ENCODE measurements at places on chromosomes 2 and 18. TPM values are rescaled to one million over a fixed set of nuclear protein-coding genes. Genes with fewer than 3 reads are reported as not detected.

DNA sequence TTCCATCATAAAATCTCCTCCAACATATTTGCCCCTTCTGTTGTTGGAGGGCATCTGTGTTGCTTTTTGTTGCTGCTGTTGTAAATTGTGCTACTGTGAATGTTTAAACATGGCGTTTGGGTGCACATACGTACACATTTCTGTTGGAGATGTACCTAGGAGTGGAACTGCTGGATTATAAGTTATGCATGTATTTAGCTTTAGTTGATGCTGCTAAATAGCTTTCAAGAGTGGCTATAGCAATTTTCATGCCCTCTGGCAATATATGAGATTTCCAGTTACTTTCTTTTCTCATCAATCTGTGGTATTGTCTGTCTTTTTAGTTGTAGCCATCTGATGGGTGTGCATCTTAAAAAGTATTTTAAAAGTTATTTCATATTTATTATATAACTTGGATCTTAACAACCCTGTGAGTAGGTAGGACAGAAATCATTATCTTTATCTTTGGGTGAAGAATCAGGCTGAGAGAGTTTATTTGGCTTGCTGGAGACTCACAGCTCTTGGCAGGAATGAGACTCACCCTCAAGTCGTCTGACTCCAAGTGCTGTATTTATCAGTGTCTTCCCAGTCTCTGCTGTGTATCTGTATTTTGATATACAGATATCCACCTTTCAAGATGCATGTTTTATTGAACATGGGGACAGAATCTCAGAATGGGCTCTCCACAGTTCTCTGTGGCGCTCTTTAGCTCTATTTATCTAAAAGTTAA lies 16.9 kb downstream of the ZNF236 start:
- no peak for DNase-seq

Gene BOK
- total RNA-seq: 76.8 TPM

GRCh38 chr2:20880221-20880771 lies 57.4 kb upstream of the LDAH start:
- no peak for DNase-seq

DNA sequence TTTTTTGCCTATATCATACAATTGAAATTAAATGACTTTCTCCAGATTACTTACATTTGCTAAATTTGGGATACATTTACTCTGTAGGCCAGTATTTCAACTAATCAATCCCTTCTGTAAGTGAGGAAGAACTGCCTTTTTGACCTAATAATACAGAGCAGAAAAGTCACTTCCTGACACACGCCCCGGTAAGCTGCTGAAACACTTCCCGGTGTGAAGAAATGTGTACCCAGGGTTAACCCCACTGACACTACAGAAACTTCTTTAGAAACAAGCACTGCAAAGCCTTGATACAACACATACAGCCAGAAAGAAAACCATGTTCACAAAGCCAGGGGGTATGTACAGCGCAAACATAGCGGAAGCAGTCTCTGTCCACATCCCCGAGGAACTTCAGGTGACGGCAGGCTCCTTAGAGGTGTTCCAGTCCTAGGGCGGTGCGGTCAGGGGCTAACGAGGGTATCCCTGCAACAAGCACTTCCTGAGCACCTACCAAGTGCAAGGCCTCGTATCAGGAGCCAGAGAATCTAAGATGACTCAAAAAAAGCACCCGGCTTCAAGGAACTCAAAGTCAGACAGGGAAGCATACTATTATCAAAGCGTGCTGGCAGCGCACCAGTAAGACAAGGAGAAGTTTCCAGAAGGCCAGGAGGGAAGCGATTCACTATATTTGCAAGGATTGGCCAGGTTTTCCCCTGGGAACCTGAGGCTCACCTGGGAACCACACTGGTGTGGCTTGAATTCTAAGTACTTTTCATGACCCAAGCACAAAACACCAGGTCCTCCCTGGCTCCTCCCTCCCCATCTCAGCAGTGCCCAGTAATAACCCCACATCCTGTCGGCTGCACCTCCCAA lies 46.6 kb downstream of the ZNF516 start:
- no peak for DNase-seq

Gene ZNF24
- 53.1 TPM for total RNA-seq

GRCh38 chr18:74281980-74282754 lies 9.6 kb downstream of the CYB5A start:
- DNase-seq: no peak

- no peak for DNase-seq
Observed at GRCh38 chr2:240886023-240886565, 9.9 kb downstream of the MAB21L4 start.

Gene AP1S3
- total RNA-seq: 43.3 TPM

Gene PSMA8
- not detected for total RNA-seq

DNA sequence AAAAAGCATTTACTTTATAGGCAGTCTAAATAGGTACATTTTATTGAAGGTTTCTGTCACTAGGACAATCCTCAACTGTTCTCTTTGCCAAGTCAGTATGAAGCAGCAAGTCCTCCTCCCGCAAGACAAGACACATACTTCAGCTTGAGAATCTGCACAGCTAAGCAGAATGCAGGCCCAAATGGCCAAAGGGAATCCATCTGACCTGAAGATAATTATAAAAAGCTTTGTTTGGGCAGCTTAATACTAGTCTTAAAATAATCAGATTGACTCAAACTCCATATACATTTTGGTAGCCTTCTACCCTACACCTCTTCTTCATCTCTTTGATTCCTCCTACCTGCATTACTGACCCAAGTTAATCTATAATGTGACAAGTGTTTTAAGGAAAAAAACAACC lies 1.8 kb downstream of the LANCL1 start:
- DNase-seq: no peak

Gene SLC16A14
- total RNA-seq: 8.8 TPM

DNA sequence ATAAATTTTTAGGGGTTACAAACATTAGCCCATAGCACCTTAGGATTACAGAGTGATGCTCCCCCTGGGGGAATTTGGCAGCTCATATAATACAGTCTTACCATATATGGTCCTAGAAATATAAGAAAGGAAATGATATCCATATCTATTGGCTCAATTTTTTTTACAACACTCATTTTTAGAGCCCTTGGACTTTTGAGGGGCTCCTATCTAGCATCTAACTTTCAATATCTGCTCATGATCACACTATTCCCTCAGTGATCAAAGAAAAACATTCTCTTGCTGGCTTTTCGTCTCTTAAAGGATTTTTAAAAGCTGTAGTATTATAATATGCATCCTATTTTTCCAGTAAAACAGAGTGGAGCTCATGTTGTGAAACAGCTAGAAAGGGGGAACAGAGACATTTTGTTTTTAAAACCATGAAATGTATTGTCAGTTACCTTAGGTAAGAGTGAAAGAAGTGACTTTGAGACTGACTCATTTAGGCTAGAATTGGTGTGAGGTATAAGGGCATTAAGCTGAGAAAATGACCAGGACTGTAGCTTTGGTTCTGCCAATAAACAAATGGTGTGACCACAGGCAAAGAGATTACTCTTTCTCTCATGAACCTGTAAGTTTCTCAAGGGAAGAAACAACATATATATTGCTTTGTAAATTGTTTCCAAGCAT lies 65.8 kb downstream of the ALPK2 start:
- DNase-seq: no peak

Gene KLHL14
- total RNA-seq: 0.26 TPM

DNA sequence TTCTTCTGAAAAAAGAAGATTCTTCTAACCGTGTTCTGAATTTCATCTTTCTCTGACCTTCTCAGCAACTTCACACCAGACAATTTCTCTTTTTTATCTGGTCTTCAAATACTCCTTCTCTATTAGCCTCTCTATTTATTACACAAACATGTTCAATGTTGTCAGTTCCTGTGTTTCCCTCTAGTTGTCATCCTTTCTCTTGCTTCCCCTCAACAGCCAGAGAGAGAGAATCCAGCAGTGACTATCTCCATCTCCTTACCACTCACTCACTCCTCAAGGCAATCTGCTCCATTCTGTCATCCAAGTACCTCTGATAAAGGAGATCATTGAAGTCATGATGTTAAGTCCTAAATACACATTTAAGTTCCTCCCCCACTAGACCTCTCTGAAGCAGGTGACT lies 491.9 kb upstream of the CHAC2 start:
- DNase-seq: no peak

GRCh38 chr2:224958462-224958857 lies 83.8 kb downstream of the DOCK10 start:
- DNase-seq: no peak

- no peak for DNase-seq
Observed at GRCh38 chr2:19051203-19051831, 307.1 kb downstream of the OSR1 start.

DNA sequence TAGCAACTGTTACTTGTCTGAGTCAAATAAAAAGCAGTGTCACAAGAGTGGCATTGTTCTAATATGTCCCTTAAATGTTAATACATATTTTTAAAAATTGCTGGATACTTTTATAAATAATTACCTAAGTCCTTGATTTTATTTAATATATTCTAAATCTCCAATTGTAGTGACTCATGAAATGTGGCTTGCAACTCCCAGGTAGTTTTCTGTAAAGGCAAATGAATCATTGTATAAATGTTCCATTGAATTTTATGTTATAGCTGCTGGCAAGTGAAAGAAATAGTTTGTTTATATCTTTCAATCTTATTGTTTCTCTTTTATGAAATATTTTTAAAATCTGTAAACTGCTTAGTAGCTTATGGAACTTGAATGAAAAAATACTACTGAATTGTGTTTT lies 32.7 kb upstream of the C1GALT1C1L start:
- DNase-seq: no peak

Gene DNAH6
- 0.46 TPM for total RNA-seq

DNA sequence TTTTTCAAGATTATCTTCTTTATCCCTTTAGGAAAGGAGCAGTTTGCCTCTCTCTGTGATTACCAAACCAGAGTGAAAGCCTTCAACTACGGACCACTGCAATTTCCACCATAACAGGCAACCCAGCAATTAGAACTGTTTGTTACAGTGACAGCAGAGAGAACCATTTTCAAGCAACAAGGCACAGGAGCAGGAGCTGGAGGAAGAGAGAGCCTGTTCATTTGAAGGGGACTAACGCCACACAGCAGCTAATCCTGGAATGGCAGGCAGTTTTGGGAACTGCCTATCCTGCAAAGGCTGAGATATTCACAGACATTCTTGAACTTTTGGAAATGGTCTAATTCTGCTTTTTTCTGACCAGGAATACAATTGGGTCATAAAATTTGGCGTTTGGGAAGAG lies 1541.9 kb upstream of the PIK3C3 start:
- DNase-seq: no peak

Gene ANKRD30B
- total RNA-seq: not detected

- no peak for DNase-seq
Observed at GRCh38 chr18:75739682-75740081, 312.2 kb upstream of the SMIM21 start.

GRCh38 chr2:121796239-121796638 lies 40.8 kb downstream of the TSN start:
- DNase-seq: no peak

DNA sequence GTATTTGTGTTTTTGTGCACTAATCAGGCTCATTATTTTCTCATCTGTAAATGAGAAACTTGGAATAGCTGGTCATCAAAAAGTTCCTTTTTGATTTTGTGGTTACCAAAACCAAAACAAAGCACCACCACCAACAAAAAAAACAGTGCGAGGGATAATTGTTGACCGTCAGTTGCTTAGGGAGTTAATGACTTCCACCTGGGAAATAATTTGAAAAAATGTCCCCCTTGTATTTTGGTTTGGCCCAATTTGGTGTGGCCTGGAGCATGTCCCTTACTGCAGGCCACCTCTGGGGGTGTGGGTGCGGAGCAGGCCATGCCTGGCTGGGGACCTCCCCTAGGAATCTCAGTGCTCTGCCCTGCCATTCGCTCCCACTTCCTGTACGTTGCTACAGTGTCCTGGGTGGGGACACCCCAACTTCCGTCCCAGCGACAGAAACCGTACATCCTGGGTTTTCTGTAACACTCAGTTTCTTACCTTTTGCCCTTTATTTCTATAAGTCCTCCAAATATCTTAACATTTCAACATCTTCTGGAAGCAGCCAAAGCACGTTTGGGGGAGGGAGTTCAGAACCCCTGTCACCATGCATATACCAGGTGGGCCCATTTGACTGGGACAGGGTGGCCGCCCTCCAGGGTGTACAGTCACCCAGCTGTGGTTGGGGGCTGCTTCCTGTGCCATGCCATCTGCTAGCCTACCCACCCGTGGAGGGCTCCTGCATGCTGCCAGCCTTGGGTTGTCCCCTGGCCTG lies 31.3 kb downstream of the NCK2 start:
- DNase-seq: no peak

DNA sequence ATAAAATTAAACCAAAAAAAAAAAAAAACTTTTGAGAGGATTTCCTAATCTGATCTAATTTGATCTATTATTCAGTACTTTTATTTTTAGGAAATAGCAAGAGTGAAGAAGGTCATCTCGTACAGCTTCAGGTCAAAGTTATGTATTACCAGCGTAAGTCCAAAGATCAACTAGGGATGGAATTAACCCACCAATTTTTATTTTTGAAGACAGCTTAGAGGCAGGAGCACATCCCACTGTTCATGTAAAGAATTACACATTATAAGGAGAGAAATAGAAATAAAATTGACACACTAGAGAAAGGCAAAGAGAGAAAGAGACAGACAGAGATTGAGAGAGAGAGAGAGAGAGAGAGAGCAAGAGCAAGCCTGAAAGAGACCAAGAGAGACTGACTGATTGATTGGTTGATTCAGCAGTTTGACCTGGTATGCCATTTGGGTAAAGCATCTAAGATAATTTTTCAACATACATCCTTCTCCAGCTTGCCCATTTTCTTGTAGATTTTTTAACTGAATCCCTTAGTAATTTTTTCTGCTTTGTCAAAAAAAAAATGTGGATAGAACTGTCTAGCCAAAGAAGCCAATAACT lies 25.1 kb downstream of the DOCK10 start:
- DNase-seq: no peak

Gene MRPL44
- 26.5 TPM for total RNA-seq

Gene GRB14
- 2.5 TPM for total RNA-seq

Gene KCNG2
- total RNA-seq: not detected

Gene DBI
- 263 TPM for total RNA-seq

DNA sequence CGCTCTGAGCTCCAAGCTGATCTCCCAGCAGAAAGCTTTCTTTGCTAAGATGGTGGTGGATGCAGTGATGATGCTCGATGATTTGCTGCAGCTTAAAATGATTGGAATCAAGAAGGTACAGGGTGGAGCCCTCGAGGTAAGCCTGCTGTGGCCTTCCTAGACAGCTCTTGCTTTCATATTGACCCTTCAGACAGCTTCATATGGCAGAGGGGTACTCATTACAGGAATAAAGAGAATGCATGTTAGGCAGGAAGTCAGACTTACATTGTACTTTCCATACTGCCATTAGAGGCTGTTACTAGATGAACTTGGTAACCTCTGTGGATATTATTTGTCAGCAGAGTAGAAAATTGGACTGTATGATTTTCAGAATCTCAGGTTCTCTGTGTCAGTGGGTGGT lies 10.5 kb downstream of the CCT7 start:
- no peak for DNase-seq

GRCh38 chr2:64203858-64204632 lies 59.8 kb upstream of the PELI1 start:
- peak; percentile 18 for DNase-seq

GRCh38 chr2:210955591-210955990 lies 399.2 kb downstream of the CPS1 start:
- DNase-seq: no peak

DNA sequence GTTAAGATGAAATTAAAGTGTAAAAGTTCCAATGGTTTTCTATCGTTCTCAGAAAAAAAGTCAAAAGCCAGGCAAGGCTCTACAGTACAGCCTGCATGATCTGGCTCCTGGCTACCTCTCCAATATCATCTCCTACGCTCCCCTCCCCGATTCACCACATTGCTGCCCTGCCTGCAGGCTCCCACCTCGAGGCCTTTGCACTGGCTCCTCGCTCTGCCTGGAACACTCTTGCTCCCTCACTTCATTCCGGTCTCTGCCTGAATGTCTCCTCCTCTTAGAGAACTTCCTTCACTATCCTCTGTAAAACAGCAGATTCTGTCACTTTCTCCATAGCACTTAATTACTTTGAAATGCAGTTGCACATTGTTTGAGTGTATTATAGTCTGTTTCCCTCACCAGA lies 72.5 kb downstream of the KLF7 start:
- no peak for DNase-seq
